ENCODE measurements at places on chromosomes 11 and 22. TPM values are rescaled to one million over a fixed set of nuclear protein-coding genes. Genes with fewer than 3 reads are reported as not detected.
A peak's percentile ranks its signal among the peaks of the same experiment; 100 is the strongest.

DNA sequence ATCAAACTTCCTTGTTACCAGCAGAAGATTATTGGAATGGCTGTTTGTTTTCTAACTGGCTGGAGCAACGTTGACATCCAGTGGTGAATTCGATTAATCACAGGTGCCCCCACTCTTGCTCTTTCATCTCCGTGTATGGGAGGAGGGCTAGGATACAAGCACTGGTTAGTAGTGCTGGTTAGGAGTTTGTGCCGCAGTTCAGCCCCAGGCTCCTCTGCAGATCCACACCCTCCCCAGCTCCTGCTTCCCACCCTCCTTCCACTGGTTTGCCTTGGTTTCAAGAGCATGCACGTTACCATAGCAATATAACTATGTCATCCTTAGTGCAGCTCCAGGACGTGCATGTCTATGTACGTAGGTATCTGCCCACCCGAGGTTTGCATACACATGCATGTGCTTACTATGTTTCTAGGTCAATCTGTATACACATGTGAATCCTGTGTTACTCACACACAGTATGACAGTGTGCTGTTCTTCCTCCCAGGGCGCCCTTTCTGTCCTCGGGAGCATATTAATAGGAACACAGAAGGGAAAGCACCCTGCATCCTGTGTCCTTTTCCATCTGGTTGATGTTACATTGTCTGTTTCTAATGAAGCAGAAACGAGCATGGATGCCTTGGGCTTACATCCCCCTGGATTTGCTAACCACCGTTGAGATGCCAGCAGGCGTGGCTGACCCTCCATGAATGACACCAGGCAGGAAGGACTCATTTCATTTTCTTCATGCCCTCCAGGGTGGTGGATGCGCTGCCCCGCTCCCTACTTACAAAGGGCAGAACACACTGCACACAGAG, 539.3 kb downstream of the OPCML start:
- DNase-seq: no peak

DNA sequence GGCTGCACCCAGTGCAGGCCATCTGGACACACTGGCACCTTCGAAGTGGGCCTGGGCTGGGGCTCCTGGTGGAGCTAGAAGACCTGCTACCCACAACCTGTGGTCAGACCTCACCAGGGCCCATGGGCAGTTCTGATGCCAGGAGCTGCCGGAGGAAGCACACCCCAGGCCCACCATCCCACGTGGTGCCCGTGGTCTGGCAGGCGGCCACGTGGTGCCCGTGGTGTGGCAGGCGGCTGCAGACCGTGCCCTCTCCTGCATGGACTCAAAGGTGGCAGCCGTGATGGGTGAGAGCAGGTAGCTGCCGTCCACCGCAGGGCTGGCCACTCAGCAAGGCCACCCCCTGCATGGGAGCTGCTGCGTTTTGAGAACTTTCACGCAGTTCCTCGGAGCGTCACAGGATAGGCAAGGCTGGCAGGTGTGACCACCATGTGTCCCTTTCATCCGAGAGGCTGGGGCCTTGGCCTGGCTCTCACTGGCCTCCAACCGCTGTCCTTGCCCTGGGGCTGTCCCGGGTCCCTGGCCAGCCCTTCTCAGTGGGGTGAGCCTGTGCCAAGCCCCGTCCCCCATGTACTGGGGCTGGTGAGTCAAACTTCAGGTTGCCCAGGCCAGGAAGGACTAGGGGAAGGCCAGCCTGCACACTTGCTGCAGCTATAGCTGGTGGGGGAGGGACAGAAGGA, 3.9 kb upstream of the IL17REL start:
- DNase-seq: peak; percentile 44

- DNase-seq: no peak
These were observed 14.4 kb downstream of the TSKU start for GRCh38 chr11:76797341-76798201.

- no peak for DNase-seq
These were observed 100.9 kb upstream of the USP47 start for GRCh38 chr11:11740836-11741235.

- no peak for DNase-seq
These were observed 2.2 kb downstream of the SPI1 start for GRCh38 chr11:47376107-47376524.

- DNase-seq: no peak
These were observed 5.1 kb upstream of the NOL12 start for GRCh38 chr22:37681001-37681424.

- no peak for DNase-seq
These were observed 286.8 kb downstream of the BLID start for GRCh38 chr11:121829159-121829643.

- DNase-seq: no peak
These were observed 247.9 kb upstream of the CNTN5 start for GRCh38 chr11:98772893-98773292.

The PPM1F gene
- 51.0 TPM for total RNA-seq

The AIFM3 gene
- 12.3 TPM for total RNA-seq

GRCh38 chr11:88511006-88511405, 173.5 kb upstream of the CTSC start:
- DNase-seq: no peak

The YPEL1 gene
- 7.6 TPM for total RNA-seq

The PIWIL4 gene
- 1.9 TPM for total RNA-seq
